SJSA1 (cell line): ENCODE measurements at places on chromosomes 1 and 21. TPM values are rescaled to one million over a fixed set of nuclear protein-coding genes. Genes with fewer than 3 reads are reported as not detected.

IKBKE gene
- 12.6 and 26.7 TPM in 2 replicates for total RNA-seq

DNA sequence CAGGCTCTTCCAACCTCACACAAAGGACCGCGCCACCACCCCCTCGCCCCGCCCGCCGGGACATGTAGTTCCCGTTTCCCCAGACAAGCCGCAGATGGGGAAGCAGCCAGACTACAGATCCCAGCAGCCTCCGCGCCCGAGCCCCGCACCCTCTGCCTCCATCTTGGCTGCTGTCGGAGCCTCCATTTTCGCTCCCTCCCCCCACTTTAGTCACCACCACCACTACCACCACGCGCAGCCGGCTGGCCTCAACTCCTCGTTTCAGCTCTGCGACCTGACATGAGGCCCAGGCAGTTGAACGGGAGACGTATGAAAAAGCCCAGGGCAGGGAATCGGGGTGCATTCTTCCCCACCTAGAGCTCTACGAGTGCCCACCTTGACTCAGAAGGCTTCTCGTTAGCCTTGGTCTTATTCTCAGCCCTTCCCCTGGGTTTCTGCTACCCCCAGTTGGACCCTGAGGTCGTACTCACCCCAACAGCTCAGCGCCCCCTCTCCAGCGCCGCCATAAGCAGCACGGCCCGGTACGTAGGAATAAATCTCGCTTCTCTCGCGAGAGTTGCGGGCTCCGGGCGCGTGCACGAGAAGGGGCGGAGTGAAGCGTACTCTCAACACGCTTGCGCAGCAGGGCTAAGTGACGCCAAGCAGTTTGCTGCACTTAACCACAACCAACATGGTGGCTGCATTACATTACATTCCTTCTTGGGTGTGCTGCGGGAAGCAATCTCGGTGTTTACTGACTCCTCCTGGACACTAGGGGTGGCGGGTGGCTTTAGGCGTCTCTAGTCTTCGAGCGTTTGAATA, at the start of gene CSDE1:
Gene CSDE1, minus strand, starts transcription at position 530 of the 801 bp plus-strand sequence. CDS start 18,094 bp downstream, outside the sequence.
- DNase-seq = peak; percentile 95

DNA sequence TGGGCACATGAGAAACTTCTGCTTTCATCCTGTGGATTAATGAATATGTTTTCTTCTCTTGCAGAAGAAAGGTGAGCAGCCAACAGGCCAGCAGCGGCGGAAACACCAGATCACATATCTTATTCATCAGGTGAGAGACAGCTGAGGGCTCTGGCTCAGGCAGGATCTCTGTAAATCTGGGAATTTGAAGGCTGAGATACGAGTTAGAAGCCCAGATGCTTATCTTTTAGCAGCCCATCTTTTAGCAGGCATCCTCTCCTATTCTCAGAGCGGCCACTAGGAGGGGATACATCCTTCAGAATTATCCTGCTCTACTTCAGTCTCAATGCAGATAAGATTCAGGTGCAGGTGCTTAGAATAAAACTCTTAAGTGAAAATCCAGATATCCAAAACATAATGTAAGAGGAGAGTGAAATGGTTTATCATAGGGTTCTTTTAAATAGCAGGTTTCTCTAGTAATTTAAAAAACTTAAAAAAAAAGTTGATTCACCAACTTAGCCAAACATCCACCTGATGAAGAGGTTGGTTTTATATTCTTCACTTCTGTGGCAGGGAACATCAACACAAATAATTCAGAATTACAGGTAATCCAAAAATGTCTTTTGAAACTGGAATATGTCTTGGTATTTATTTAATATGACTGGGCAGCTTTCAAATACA, 19.3 kb downstream of the SH2D2A start:
- DNase-seq = peak; percentile 44

- DNase-seq = no peak
Measured at GRCh38 chr1:115839679-115840237, 1.2 kb downstream of the NHLH2 start.

- DNase-seq = no peak
Measured at GRCh38 chr21:31592516-31592915, 67.0 kb upstream of the SOD1 start.

GRCh38 chr1:160070243-160071163, 543 bp upstream of the KCNJ10 start:
- peak; percentile 71 for DNase-seq

DNA sequence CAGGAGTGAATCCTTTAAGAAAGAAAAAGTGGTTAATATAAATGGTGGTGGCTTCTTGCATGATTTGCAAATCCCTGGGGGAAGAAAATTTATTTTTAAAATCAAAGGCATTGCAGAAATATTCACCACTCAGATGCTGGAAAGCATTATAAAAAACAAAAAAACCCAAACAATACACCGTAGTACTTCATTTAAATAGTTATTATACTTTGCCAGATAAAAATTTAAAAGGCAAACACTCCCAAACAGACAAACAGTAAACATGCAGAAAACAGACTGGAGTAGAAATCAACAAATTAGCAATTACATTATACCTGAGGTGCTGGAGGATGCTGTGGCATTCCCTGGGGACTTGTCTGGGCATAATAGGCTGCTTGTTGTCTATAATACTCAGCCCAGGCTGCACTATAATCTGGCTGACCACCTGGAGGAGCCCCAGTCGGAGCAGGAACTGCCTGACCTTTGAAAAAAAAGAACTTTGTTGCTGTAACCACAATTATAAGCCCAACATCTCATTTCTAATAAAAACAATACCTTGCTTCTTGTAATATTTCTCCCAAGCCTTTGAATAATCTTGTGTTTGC, 29.9 kb downstream of the FUBP1 start:
- DNase-seq = no peak

DNA sequence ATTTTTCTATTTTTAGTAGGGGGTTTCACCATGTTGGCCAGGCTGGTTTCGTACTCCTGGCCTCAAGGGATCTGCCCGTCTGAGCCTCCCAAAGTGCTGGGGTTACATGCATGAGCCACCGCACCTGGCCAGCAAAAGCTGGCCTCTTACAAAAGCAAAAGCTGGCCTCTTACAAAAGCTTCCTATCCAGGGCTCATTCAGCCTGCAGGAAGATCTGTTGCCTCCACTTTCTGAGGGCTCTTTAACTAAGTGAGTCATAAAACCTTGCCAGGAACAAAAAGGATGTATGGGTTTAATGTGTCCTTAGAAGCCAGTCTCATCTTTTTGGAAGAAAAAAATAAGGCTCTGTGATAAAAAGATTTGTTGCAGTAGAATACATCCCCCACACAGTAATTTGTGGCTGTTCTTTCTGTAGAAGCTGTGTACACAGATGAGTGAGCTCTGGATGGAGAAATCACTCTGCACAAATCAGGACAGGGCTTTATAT, 15.0 kb downstream of the HTR1D start:
- peak; percentile 34 for DNase-seq

DNA sequence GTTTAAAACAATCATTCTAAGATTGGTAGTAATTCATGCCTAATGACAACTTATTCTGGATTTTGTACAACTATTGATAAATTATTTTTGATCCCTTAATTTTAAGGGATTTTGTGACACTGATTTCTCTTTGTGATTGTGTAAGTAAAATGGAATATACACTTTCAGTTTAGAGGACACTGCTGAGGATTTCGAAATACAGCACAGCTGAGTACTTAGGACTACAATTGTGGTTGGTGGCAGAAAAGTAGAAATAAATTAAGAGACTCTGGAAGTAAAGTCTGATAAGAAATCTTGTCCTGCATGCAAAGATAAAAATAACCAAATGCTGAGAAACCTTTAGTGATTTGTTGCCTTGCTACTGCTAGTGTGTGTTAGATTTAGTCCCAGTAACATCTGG, 40.0 kb downstream of the TYW3 start:
- no peak for DNase-seq

FAM43B gene
- not detected in 2 replicates for total RNA-seq

DNA sequence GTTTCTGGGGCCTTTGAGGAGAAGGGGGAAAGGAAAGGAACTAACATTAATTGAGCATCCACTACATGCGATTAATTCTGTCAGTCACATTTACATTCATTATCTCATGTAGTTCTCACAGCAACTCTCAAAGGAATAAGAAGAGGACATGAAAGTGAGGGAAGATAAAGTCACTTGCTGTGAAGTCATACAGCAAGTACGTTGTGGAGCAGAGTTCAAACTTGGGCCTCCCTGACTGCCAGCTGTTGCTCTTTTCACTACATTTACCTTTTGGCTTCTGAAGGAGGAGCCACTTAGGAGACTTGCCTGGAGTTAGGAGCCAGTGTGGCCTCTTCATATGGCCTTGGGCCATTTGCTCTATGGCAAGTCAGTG, 6.2 kb downstream of the ZNF691 start:
- DNase-seq = no peak

- DNase-seq = no peak
Measured at GRCh38 chr1:10882069-10882468, 85.6 kb upstream of the CASZ1 start.

- peak; percentile 66 for DNase-seq
Measured at GRCh38 chr1:201254625-201255478, 28.5 kb upstream of the PKP1 start.

- DNase-seq = no peak
Measured at GRCh38 chr1:30134466-30135217, 588.7 kb downstream of the MATN1 start.

DNA sequence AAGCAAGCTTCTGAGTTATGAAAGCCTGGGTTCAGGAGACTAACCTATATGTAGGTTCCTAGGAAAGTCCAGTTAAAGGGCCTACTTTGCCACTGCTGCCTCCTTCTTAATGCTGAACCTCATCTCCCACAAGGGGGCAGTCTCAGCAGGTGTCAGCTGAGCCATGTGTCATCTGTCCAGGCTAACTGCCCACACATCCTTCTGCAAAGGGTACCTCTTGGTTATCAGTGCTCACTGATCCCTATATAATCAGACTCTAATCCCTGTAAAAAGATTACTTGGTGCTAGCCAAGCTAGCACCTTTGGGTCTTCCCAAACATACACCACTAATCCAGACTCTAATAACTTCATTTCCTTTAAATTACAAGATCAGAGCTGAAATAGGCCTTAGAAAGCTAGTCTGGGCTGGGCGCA, 9.0 kb downstream of the PRDX1 start:
- DNase-seq = peak; percentile 66

GRCh38 chr1:163271535-163271934, 50.2 kb upstream of the NUF2 start:
- no peak for DNase-seq

GRCh38 chr1:209544098-209544497, 39.4 kb upstream of the CAMK1G start:
- no peak for DNase-seq

DNA sequence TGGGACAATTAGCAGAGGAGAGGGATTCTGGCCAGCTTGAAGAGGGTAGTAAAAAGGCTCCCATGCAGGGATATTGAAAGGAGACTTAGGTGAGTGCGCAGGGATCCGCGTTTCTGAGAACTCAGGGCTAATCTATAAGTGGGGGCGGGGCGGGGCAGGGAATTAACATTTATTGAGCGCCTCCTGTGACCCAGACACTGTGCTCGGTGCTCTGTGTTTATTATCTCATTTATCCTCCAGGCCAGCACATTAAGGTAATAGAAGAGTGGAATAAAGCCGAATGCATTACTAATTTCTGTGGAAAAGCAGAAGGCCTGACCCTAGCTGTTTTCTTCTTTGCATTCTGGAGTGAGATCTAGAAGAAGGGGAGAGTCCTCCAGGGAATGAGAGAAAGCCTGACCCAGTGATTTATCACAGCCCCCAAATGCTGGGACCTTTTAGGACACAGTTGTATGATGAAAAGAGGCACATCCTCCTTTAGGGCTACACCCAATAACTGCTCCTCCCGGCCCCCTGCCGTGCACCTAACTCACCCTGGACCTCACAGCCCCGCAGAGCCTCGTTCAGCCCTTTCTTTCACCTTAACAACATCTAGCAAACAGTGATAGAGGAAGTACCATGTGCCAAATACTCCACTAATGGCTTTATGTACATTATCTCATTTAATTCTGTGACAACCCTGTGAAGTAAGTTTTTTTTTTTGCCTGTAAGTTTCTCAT, 317.6 kb downstream of the PBX1 start:
- no peak for DNase-seq

DNA sequence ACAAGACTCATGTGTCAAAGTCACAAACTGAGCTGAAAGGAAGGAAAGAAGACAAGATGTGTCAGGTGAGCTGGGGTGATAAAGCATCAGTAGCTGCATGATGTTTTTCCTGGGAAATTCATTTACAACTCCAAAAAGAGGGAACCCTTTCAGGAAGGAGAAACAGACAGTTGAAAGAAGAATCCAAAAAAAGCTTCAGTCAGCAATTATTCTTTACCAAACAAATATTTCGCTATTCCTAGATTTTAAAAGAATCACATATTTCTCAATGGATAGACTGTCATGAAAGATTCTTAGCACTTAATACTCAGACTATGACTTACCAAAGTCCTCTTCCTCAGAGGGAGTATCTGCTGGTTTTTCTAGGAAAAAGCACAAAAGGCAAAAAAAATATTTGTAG, 214.7 kb downstream of the SLC44A5 start:
- no peak for DNase-seq

GRCh38 chr1:46525253-46525983, 26.0 kb downstream of the KNCN start:
- no peak for DNase-seq

SLC2A5 gene
- not detected in 2 replicates for total RNA-seq

- DNase-seq = no peak
Measured at GRCh38 chr1:44049839-44050238, 18.6 kb upstream of the SLC6A9 start.

- no peak for DNase-seq
Measured at GRCh38 chr1:31675161-31675560, 28.7 kb downstream of the COL16A1 start.

GRCh38 chr1:48036710-48037355, 39.6 kb upstream of the TRABD2B start:
- no peak for DNase-seq

- no peak for DNase-seq
Measured at GRCh38 chr1:192521734-192522133, 53.8 kb upstream of the RGS1 start.

DNA sequence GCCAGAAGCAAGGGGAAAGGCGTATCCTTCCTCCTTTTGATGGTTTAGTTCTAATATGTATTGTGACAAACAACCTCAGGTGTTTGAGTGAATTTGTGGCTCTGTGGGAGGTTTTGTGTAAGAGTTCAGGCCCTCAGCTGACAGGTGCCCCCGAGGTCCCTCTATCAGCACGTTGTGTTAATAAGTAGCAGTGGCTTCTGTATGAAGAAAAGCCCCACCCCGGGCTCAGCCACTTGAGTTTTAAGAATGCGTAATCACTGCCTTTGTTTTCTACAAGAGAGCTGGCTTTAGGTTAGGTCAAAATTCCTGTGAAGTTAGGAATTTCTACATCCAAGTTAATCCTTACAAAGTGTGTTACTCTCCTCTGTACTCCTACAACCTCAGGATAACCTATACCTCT, 92.4 kb upstream of the PGBD5 start:
- DNase-seq = no peak

LAMB3 gene
- 2.1 and 4.1 TPM in 2 replicates for total RNA-seq

HCRTR1 gene
- not detected in 2 replicates for total RNA-seq

CFHR4 gene
- total RNA-seq = not detected in 2 replicates

GRCh38 chr1:17596651-17597509, 57.4 kb downstream of the ARHGEF10L start:
- DNase-seq = no peak
